ENCODE measurements at places on chromosomes 1 and 21.

- no peak for DNase-seq
Measured at GRCh38 chr1:192943108-192943507, 116.1 kb downstream of the UCHL5 start.

GRCh38 chr1:85259912-85260274 lies 431 bp upstream of the C1orf52 start:
- no peak for DNase-seq

GRCh38 chr1:181016563-181016962 lies 6.1 kb downstream of the STX6 start:
- no peak for DNase-seq

DNA sequence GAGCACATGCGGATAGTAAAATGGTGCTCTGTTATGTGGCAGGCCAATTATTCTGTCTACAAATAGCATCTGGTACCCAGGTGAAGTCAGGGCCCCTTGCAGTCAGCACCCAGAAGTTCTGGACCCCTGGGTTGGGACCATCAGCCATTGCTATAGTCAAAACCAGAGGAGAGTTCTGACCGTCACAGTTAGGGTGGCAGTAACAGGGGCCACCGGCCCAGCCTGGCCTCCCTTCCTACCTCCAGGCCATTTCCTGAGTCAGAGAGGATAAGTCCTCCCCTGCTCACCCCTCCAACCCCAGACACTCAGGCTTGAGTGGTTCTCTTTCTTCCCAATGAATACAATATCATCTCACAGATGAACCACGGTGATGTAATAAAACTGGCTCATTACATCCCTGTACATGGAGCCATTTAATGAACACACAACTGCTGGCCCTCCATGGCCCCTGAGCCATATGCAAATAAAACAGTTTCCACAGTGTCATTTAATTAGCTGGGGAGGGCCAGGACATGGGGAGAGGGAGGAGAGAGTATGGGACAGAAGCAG lies 673.6 kb downstream of the MATN1 start:
- DNase-seq, result no peak

GRCh38 chr1:40311692-40312091 lies 5.4 kb downstream of the COL9A2 start:
- no peak for DNase-seq

- no peak for DNase-seq
Measured at GRCh38 chr1:205446828-205447227, 9.0 kb downstream of the BLACAT1 start.

DNA sequence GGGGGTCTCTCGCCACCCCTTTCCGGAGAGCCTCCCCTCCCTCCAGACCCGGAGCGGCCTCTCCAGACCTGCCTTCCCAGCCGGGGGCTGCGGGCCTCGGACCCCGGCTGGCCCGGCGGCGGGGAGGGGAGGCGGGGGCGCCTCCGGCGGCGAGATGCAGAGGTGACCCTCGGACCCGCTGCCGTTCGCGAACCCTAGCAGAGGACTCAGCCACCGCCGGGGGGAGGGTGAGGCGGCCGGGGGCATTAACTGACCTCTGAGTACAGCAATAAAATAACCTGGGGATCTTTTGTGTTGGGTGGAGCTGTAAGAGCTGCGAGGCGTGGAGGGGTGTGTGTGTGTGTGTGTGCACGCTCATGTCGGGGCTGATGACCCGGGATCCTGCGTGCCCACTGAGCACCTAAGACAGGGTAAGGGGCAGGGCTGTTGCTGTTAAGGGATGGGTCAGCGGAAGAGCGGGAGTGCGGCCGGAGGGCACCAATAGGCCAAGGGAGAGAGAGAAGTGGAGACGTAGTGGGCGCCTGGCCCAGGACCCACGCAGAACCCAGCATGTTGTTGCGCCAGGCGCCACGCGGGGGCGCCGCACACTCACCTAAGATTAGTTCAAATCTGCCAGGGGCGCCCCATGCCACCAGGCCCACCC lies 6.3 kb downstream of the HAPLN2 start:
- DNase-seq, result peak; percentile 76

Measured in RPMI8226 (cell line).